ENCODE measurements at places on chromosomes 6 and 20.

DNA sequence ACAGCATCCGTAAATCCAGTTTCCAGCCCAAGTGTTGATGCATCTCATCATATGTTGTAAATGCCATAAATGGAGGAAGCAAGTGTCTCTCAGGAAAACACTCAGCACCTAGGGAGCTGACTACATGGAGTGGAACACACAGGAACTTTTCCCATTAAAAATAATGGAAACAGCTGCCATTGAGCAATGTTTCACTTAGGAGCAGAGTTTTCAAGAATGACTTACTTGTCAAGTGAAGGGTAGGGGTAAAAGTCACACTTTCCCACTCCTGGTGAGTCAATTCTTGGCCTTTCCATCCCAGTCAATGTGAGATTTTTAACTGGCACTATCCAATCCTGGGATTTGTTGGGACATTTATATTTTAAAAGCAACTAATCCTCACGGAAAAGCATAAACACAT is 119.4 kb upstream of the ASF1A start:
- DNase-seq, result no peak

GRCh38 chr6:25176466-25176865 is 102.7 kb upstream of the CARMIL1 start:
- DNase-seq, result no peak

- peak; percentile 71 for DNase-seq
These were observed 690 bp downstream of the GDAP1L1 start for GRCh38 chr20:44247586-44248409.

DNA sequence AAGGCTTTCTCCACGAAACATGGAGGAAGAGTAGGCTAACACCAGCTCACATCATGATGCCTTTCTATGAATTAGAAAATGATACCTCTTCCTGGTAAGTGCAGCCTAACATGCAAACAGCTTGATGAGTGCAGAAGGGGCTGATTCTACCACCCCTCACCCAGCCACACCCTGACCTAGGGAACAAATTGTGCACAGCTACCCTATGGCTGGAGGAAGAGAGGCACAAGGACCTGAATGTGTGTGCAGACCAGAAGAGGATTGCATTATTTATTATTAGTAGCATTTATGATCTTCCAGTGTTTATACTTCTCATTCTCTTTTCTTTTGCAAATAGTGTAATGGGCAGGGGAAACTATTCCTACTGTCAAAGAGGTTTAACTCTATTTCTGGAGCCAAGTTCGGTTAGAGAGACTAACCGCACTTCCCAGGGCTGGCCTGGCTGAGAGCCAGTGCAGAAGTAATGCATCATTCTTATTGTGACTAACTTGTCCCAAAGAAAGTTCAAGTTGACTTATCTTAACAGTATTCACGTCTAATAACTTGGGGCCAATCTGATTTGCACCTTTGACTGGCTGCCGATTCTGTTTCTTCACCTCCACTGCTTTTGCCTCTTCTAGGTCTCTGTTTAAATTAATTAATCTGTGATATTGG is 237.5 kb downstream of the CD83 start:
- peak; percentile 28 for DNase-seq

GRCh38 chr6:44590471-44590870 is 203.0 kb downstream of the CDC5L start:
- DNase-seq, result no peak

DNA sequence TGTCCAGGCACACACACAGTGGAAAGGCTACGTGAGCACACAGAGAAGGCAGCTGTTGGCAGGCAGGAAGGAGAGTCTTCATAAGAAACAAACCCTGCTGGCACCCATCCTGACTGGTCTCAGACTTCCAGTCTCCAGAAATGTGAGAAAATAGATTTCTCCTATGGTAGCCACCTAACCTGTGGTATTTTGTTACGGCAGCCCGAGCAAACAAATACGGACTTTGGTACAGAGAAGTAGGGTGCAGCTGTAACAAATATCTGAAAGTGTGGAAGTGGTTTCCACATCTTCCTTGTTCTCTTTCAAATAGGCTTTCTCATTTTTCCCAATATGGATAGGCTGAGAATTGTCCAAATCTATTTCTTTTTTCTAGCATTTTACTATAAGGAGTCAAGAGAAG is 94.6 kb downstream of the ADGB start:
- no peak for DNase-seq

GRCh38 chr6:31634969-31635575 is 14.6 kb downstream of the PRRC2A start:
- no peak for DNase-seq

DNA sequence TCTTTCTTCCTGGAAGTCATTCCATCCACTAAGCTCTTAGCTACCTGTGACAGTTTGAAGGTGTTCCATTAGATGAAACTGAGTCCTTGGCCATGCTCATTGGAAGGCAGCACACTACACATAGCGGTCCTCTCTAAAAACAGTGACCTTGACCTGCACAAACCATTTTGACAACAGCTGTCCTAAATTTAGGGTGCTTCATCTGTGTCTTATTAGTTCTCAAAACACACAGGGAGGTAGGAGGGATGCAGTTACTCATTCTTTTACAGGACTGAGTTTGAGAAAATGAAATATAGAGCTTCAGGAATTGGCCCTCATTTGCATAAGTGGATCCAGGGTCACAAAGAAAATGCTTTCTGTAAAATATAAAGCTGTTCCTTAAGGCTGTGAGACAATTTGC is 20.4 kb upstream of the MAP3K4 start:
- DNase-seq, result no peak

GRCh38 chr20:18705910-18706309 is 107.7 kb upstream of the SCP2D1 start:
- peak; percentile 14 for DNase-seq

DNA sequence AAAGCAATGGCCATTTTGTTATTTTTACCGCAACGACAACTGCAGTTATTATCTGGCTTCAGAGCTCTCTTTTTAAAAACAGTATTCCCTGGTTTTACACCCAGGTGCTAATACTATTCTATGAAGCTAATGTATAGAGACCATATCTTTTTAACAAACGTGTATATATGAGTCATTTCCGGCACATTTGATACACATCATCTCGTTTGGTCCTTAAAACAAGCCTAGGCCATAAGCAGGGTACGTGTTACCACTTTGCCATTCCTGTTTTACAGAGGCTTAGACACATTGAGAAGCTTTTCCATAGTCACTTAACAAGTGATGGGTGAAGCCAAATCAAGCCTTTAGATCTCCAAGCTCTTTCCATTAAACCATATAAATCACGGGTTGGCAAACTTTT is 5.5 kb downstream of the TRAF3IP2 start:
- DNase-seq, result no peak

Data from AG08396 (cell line).